ENCODE measurements at places on chromosomes 5 and 9. TPM values are rescaled to one million over a fixed set of nuclear protein-coding genes. Genes with fewer than 3 reads are reported as not detected.

Gene YTHDC2
- 36.7 TPM for total RNA-seq

Gene FOXD4
- 1.2 TPM for total RNA-seq

Gene TMEM171
- total RNA-seq: 0.41 TPM

Gene GRM6
- total RNA-seq: under 0.01 TPM

Gene PCDHGA12
- 3.7 TPM for total RNA-seq

Gene CCNJL
- 0.82 TPM for total RNA-seq

Gene TICAM2
- 1.2 TPM for total RNA-seq

Gene JAKMIP2
- 56.3 TPM for total RNA-seq

Gene ADAMTS2
- total RNA-seq: 3.3 TPM

Gene GFRA3
- not detected for total RNA-seq

Gene TAF1L
- total RNA-seq: under 0.01 TPM

Gene FBXL7
- 1.2 TPM for total RNA-seq

Gene STKLD1
- 1.2 TPM for total RNA-seq

Gene AGXT2
- total RNA-seq: not detected

Gene PCDHA7
- 15.5 TPM for total RNA-seq

Gene GRPEL2
- total RNA-seq: 64.4 TPM

Gene PCDHGA8
- 5.7 TPM for total RNA-seq

Gene OTP
- not detected for total RNA-seq

Gene SLC4A9
- total RNA-seq: under 0.01 TPM

Gene FBP1
- total RNA-seq: not detected

Gene OLFM1
- 69.7 TPM for total RNA-seq

Measured in frontal cortex (tissue), 4 donors.